ENCODE measurements at places on chromosomes 12 and 14. TPM values are rescaled to one million over a fixed set of nuclear protein-coding genes. Genes with fewer than 3 reads are reported as not detected.
A peak's percentile ranks its signal among the peaks of the same experiment; 100 is the strongest.

LLPH gene
- 1.6 TPM for total RNA-seq

DNA sequence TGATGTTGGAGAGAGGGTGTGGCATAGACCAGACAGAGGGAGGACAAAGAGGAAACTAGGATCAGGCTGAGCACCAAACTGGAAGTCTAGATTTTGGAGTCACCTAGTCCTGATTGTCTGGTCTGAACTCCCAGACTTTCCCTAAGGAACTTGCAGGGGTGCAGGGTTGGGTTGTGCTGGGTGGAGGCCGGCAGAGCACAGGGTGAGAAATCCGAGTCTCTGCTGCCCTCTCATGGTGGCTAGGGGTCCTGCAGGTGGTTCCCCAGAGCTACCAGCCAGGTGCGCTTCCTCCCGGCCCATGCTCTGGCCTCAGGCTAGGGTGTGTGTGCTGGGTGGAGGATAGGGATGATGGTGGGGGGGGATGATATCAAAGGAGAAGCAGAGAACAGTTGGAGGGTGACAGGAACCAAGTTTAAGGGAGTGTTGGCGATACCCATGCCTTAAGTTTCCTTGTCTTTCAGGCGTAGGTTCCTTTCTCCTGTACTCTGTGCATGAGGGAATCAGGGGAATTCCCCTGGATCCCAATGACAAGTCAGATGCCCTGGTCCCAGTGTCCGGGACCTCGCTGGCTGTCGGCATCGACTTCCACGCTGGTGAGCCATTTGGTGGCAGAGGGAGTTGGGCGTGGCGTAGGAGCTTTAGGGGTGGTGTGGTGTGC lies 33.5 kb upstream of the NXPH4 start:
- peak; percentile 58 for DNase-seq

SPIC gene
- total RNA-seq: not detected

DNA sequence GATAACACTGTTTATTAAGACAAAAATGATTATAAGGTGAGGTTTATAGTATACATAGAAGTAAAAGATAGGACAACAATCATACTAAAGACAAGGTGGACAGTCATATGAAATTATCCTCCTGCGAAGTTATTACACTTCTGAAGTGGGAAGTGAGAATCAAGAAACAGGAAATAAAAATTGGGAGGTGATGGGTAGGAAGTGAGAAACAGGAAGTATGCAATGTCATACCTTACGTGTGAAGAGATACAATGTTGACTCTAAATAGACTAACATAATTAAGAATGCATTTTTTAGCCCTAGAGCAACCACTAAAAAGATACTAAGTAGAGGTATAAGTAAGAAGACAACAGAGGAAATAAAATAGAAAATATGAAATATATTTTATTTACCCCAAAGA lies 43.7 kb downstream of the GRIN2B start:
- no peak for DNase-seq

KRT3 gene
- not detected for total RNA-seq

RTN1 gene
- 0.54 TPM for total RNA-seq

CEBPE gene
- total RNA-seq: 0.81 TPM

ABCB9 gene
- 9.2 TPM for total RNA-seq

GRCh38 chr12:121124402-121125109 lies 8.1 kb upstream of the P2RX7 start:
- DNase-seq: no peak

CPNE8 gene
- total RNA-seq: 7.3 TPM

DNA sequence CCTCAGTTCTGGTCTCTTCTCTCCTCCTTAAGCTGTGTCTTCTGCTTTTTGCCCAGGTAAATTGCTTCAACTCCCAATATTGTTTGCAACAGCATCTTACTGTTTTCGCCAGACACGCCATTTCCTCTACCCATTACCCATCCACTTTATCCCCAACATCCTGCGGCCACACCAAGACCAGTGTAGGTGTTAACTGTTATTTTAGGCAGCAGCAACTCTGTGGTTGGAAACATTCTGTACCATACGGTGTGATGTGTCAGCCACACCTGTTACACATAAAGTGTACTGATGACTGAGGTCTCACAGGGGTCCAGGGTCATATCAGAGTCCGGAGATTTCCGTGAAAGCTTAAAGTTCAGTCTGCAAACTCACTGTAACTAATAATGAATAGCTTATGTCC lies 21.8 kb upstream of the KLRD1 start:
- no peak for DNase-seq

TAC3 gene
- not detected for total RNA-seq
